ENCODE measurements at places on chromosomes 7 and 10. TPM values are rescaled to one million over a fixed set of nuclear protein-coding genes. Genes with fewer than 3 reads are reported as not detected.

GRCh38 chr10:11150231-11150731 is 132.6 kb downstream of the CELF2 start:
- no peak for DNase-seq

DNA sequence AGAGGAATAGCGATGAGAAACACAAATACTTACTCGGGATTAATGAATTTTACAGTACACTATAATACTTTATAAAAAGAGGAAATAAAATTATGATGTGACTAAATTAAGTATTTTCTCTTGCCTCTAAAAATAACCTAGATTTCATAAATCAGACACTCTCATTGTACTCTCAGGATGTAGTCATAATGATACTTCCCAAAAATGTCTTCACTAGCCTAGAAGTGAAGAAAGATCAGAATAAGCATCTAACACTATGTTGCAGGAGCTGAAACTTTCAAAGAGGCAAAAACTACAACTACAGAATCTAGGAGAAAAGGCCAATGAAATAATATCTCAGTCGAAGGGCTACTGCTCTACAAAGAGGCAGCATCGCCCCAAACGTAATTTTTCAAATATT is 49.4 kb downstream of the DNAJC1 start:
- no peak for DNase-seq

DNA sequence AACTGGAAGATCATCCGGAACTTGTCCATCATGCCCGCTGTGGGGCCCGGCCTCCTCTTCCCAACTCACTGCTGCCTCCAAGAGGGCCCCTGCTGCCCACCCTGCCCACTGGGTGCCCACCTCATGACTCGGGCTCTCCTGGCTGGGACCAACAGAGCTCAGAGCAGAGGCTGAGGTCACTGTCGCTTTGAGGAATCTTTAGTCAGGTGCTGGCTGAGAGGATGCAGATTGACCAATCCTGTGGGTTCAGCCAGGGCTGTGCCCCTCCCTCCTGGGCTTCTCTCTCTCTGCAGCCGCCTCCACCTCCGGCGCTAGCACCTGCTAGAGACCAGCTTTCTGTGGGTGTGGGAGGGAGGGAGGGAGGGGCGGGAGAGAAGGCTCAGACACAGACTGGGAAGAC is at the start of gene CALHM1:
CALHM1 (minus strand) TSS at position 181 of the 400 bp plus-strand sequence; CDS start at position 32, 149 bp downstream.
- no peak for DNase-seq

GRCh38 chr7:44215531-44215930 is 14.8 kb downstream of the YKT6 start:
- no peak for DNase-seq

- no peak for DNase-seq
Measured at GRCh38 chr7:158955932-158956804, 99.8 kb downstream of the DYNC2I1 start.

Gene AGR2
- 72.8 TPM for total RNA-seq

DNA sequence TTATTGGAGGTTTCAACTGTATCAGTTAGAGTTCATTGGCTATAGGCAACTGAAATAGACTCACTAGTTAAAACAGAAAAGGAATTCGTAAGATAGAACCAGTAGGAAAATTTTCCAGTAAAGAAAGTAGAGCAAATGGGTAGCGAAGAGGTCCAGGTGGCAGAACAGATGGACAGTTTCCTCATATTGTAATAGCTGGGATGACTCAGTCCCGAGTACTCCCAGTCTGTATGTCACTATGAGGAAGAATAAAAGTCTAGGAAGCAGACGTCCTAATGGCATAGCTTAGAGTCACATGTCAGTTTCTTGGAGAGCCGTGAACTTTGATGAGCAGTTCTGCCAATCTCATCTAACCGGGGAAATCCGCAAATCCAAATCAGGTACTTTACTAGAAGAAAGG is 95.3 kb downstream of the RNF32 start:
- no peak for DNase-seq

DNA sequence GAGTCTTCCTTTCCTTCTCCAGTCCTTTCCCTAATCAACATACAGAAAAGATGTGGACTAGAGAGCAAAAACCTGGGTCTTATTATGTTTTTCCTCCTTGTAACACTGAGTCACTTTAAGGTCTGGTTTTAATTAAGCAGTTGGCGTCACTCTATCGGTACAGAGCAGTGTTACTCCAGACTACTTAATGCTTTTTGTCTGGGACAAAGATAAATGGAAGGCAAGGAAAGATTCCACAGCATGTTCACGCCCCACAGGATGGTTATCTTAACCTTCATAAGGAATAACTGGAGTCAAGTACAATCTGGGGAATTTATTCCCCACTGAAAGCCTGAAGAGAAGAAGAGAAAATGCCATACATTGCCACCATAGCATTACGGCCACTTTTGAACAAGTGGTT is 145.7 kb downstream of the ELAPOR2 start:
- DNase-seq = no peak

- no peak for DNase-seq
Measured at GRCh38 chr10:97643441-97643985, 3.0 kb downstream of the PI4K2A start.

Gene HDAC9
- total RNA-seq = 27.5 TPM

DNA sequence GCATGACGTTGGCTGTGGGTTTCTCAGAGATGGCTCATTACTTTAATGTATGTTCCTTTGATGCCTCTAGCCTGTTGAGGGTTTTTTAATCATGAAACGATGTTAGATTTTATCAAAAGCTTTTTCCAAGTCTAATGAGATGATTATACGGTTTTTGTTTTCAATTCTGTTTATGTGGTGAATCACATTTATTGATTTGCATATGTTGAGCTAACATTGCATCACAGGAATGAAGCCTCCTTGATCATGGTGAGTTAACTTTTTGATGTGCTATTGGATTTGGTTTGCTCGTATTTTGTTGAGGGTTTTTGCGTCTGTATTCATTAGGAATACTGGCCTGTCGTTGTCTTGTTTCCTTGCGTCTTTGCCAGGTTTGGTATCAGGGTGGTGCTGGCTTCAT is 52.3 kb upstream of the PTPN12 start:
- no peak for DNase-seq

Gene FGFBP3
- 0.66 TPM for total RNA-seq

GRCh38 chr7:37531225-37531624 is 82.6 kb upstream of the ELMO1 start:
- no peak for DNase-seq

DNA sequence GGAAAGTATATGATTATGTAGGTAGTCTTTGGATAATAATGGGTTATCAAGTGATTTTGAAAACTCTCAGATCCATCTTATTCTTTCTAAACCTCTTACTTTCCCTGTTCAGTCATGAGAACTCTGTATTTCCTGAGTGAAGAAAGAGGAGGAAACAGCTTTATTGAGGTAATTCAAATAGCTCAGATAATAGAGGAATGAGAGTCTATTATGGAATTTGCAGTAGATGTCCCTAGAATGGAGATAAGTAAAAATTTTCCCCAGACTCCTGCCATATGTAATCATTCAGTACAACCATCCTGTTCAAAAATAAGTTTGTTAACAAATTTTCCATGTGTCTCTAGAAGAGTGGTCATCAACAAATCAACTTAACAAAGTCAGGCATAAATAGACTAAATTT is 36.4 kb downstream of the EPDR1 start:
- DNase-seq = no peak

Gene GRM3
- total RNA-seq = not detected

GRCh38 chr7:4661871-4662270 is 20.2 kb upstream of the FOXK1 start:
- DNase-seq = no peak

Gene CYP2C9
- total RNA-seq = not detected

DNA sequence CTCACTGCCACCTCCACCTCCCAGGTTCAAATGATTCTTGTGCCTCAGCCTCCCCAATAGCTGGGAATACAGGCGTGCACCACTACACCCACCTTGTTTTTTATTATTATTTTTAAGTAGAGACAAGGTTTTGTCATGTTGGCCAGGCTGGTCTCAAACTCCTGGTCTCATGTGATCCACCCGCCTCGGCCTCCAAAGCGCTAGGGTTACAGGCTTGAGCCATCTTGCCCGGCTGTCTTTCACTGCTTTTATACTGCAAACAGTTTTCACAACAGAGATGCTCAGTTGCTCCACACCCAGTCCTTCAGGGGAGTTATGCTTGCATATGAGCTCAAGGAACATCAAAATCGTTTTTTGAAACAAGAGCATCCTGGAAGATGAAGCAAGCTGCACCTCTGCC is 1.3 kb upstream of the PRR15 start:
- no peak for DNase-seq

Gene LZTS2
- total RNA-seq = 44.0 TPM

DNA sequence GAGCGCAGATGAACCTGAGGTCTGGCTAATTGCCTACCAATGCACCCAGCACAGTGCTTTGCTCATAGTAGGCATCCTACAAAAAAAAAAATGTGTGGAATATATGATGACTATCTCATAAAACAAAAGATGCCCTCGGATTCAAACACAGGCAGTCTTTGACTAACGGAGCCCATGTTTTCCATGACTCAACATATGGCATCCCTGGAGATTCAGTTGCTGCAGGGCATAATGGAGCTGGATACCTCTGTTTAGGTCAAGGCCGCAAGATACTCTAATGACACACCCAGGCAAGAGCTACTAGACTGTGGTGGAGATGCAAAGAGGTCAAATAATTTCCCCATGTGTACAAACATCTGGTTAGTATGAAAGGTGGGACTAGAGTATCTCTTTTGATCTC is 16.3 kb downstream of the CUBN start:
- no peak for DNase-seq

GRCh38 chr10:78721231-78721630 is 347.5 kb upstream of the ZMIZ1 start:
- no peak for DNase-seq

All from breast epithelium (tissue), 4 donors.